ENCODE measurements at places on chromosomes 1 and 21.
A peak's percentile ranks its signal among the peaks of the same experiment; 100 is the strongest.

GRCh38 chr21:39796466-39796865 is 51.5 kb downstream of the IGSF5 start:
- DNase-seq: no peak

GRCh38 chr21:25513810-25514209 is 93.5 kb downstream of the MRPL39 start:
- DNase-seq: no peak

DNA sequence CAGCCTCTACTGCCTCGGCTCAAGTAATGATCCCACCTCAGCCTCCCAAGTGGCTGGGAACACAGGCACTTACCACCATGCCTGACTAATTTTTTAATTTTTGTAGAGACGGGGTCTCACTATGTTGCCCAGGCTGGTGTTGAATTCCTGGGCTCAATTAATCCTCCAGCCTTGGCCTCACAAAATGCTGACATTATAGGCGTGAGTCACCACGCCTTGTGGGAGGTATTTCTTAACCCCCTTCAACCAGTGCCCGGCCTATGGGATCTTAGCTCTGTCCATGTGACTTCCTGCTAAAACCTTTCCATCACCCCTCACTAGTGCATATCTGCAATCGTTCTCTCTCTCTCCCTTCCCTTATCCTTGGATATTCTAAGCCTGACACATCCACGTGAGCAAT is 86.4 kb downstream of the FOXD2 start:
- no peak for DNase-seq

DNA sequence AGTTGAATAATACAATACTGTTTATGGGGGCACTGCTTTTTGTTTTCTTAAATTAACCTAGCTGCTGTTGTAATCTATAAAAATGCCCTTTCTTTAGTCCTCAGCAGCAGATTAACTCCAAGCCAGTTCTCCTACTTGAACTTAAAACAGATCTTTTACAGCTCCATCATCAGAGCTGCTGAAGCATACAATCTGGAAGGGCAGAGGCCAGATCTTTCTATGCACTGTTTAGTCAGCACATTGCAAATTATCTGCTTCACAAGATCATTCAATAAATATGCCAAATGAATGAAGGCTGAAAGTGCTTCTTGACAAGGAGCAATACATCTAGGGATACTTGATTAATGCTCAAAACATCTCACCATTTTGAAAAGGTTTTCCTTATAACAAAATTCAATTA is 115.8 kb downstream of the PLPPR5 start:
- DNase-seq: no peak

GRCh38 chr1:111406321-111406768 is 21.2 kb downstream of the OVGP1 start:
- DNase-seq: peak; percentile 10

- no peak for DNase-seq
These were observed 64.5 kb upstream of the CHRM3 start for GRCh38 chr1:239321877-239322276.

- no peak for DNase-seq
These were observed 74.6 kb downstream of the TENT5C start for GRCh38 chr1:117680316-117681002.

DNA sequence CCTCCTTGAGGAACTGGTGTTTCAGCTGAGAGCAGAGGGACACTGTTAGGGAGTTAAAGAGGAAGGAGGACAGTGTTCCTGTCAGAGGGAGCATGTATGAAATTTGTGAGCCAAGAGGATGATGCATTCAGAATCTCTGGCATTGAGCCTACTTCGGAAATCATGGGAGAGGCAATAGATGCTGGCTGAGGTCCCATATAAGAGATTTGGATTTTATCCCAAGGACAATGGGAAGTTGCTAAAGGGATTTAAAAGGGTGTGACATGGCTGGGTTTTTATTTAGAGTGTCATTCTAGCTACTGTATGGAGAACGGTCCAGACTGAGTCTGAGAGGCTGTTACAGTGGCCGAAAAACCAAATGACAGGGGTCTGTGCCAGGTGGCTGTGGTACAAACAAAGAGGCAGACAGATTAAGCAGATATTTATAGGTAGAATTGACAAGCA is 403.2 kb upstream of the B3GALT2 start:
- no peak for DNase-seq

GRCh38 chr1:204344665-204345355 is 14.9 kb downstream of the PLEKHA6 start:
- DNase-seq: no peak

- DNase-seq: no peak
These were observed 18.4 kb downstream of the RWDD3 start for GRCh38 chr1:95252422-95252821.

- no peak for DNase-seq
These were observed 553.4 kb downstream of the LTN1 start for GRCh38 chr21:28439251-28439650.

GRCh38 chr1:175927944-175928343 is 184.5 kb upstream of the TNR start:
- no peak for DNase-seq

DNA sequence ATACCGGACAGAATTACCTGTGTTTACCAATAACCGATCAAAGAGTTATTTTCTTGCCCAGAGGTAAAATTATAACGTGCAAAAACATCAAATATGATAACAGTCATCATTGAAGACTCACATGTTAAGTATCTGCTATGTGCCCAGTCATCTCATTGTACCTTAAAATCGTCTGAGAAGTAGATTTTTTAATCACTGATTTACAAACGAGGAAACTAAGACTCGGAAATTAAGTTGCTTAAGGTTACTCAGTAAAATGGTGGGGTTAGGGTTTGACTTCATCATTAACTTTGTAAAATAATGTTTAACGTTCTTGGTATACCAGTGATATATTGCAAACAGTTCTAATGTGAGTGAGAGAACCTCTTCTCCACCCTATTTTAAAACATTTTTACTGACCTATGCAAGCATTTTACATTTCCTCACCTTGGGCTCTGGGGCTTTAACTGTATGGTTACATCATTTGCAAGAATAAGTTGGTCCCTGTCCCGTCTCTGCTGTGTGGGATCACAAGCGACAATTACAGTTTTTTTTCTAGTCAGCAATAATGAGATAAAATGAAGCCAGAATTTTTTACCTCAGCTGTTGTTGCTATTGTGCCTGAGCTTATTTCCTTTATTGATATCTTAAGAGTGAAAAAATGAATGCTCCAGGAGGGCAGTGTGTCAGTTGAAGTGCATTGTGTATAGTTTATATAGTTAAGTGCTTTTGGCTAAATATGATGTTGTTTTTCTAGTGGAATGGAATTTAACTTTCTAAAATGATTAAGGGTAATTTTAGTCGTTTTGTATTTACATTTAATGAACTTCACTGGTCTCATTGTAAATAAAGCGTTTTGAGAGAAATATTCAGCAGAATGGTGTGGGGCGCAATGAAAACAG is 2.7 kb downstream of the RPRD2 start:
- DNase-seq: no peak

- no peak for DNase-seq
These were observed 8.8 kb downstream of the MDM4 start for GRCh38 chr1:204524986-204525385.

DNA sequence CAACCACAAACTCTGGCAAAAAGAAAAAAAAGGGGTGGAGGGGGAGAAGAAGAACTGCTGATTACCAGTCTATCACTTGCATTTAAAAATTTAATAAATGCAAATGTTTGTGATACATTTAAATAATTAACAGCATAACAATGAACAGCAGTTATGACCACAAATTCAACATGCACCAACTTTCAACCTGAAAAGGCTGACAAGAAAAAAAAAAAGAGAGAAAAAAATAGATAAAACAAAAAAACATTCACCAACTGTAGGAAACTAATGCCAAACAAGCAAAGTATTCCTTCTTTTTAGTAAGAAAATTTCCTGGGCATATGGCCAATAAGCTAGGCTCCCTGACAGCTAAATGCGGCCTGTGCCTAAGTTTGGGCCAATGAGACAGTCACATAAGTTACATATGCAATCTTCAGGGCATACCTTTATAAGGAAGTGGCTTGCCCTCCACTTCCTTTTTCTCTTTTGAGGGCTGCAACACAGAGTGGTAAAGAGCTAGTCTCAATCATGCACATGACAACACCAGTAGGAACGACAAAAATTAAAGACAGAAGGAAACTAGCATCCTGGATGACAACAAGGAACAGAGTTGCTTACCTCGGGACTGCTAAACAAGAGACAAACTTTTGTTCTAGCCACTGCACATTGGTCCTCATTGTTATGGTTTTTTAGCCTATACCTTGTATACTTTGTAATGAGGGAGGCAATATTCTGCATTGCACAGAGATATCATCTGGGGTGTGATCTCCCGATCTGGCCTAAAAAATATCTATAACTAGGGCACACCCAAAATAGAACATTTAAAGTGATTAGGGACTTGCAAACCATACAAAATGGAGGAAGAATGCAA is 24.2 kb upstream of the PHTF1 start:
- DNase-seq: no peak

- no peak for DNase-seq
These were observed 24.5 kb upstream of the SLC26A9 start for GRCh38 chr1:205967554-205968335.
